SW 1271 (cell line): ENCODE measurements at places on chromosomes 5 and 9.

- peak; percentile 38 for DNase-seq
Measured at GRCh38 chr5:75052192-75053053, at the start of gene GCNT4. GCNT4 (minus strand) TSS chr5:75052558; CDS start chr5:75030037, 22,521 bp downstream.

DNA sequence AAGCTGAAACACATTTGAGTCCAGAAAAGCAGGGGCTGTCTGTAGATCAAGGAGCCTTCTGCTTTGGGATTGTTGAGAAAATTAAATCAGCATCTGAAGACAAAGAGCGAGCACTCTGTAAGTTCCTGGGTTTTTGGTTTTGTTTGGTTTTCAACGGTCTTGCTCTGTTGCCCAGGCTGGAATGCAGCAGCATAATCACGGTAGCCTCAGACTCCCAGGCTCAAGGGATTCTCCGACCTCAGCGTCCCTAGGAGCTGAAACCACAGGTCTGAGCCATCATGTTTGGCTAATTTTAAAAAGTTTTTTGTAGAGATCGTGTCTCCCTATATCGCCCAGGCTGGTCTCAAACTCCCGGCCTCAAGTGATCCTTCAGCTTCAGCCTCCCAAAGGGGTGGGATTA, 266.5 kb upstream of the ADAMTS16 start:
- DNase-seq: no peak

- no peak for DNase-seq
Measured at GRCh38 chr5:172496671-172497371, 42.5 kb upstream of the SH3PXD2B start.

DNA sequence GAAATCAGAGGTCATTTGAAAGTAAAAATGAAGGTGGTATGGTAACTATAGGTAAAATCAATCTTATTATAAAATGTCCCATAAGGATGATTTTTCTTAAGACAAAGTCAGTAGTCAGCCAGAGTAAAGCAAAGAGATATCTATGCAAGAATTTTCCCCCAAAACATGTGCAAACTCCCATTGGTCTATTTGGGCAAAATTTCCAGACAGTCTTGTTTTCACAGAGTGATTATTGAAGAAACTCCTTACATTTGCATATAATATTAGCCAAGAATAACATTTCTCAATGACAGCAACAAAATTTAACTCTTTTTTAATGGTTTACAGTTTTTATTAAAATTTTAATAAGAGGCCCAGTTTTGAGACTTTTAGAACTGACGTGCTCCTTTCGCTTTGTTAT, 406.1 kb upstream of the GRAMD2B start:
- no peak for DNase-seq

- DNase-seq: no peak
Measured at GRCh38 chr9:70083429-70083828, 39.8 kb downstream of the MAMDC2 start.

GRCh38 chr5:27124590-27124989, 86.2 kb upstream of the CDH9 start:
- DNase-seq: peak; percentile 68

DNA sequence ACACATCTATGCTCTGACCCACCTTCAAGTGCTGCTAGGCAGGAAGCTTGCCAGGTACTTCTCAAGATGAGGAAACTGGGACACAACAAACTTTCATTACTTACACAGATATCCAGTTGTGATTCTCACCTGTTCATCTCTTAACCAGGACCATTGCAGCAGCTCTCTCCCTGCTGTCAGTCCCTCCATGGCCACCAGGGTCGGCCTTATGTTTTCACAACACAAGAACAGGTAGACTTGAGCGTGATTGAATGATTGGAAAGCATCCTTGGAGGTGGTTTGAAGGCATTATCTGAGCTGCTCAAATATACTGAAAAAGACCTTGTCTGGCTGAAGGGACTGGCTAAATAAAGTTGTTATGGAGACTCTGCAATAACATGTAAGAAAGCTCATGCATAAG, 94.4 kb downstream of the MTREX start:
- DNase-seq: no peak

GRCh38 chr5:9156282-9156681, 389.6 kb downstream of the SEMA5A start:
- peak; percentile 26 for DNase-seq

DNA sequence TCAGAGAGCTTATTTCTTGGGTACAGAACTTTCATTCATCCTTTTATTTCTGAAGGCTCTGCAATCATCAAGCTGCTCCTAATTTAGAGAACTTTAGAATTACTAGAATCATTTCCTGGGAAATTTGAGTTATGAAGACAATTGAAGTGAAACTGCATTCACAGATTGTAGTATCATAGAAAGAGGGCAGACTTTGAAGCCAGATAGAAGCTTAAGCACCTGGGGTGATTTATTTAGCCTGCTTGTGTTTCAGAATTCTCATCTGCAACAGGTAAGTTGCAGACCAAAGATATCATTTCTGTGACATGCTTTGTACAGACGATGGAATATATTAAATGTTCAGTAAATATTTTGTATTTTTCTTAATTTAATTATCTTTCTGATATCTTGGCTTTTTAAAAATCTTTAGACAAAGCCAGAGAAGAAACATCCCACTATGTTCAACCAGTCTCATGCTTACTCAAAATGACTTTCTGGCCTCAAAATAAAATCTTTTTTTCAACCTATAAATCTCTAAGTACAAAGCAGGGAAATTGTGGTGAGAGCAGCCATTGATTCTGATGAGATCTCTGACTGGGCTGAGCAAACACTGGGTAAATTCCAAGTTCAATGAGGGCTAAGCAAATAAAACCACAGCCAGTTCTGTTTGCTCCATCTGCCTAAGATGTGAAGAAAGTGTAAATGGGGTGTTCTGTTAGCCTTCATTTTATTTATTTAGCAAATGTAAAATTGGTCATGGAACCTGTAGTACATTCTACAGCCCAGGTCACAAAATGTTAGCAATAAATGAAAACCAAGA, 264.7 kb upstream of the CCNG1 start:
- no peak for DNase-seq

DNA sequence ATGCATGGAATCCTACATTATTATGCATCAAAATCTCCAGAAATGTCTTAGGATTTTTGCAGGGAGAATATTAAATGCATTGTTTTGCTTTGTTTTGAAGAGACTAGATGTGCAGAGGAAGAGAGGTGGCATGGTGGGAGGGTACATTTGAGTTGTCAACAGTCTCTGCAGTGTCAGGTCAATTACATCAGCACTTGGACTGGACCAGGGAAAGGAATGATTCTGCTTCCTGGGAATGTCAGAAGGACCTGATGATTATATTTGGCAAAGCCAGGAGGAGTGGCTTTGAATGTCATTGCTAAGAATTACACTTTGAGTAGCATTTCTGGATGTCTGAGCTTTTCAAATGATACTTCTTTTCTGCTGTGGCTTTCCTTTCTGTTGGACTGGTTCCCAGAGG, 17.5 kb upstream of the TMEFF1 start:
- DNase-seq: no peak

GRCh38 chr5:152514827-152515397, 109.8 kb upstream of the NMUR2 start:
- peak; percentile 25 for DNase-seq

DNA sequence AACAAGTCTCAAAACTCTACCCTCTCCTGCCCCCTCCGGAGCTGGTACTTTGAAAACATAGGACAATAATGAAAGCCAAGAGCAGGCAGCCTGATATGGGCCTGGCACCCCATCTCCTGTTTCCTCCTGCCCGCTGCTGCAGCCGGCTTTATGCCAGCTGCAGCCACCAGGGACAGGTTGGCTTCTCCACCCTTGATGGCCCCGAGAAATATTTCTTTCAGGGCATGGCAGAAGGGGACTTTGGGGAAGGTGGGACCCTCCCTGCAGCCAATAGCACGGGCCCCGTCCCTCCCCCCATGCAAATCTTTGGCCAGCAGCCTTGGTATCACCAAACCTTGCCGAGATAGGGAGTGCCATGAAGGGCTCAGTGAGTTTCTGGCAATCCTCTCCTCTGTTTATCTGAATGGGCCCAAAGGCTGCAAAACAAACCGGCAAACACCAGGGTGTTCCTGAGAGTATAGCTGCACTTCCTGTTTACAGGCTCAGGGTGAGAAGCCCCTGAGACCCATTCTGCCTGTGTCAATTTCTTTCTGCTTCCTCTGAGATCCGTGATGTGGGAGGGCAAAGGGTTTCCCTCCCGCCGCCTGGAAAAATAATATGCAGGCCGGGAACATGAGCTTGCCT, 73.4 kb upstream of the BOD1 start:
- no peak for DNase-seq

DNA sequence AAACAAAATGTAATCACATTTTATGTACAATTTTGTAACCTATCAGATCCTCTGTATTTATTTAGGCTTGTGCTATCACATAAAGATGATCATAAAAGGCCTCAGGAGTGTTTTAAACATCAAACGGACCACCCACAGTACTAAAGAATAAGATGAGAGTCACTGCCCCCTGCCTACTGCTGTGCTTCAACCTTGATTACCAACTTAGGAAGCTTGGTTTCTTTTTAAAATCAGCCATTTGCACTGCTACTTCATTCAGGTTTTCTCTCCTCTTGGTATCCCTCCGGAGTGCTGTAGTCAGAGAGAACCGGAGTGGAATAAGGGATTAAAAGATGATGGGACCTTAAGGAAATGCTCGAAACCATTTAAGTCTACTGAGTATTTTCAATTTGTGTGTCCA, 6.9 kb downstream of the C7 start:
- no peak for DNase-seq

GRCh38 chr5:56128113-56128512, 105.0 kb downstream of the ANKRD55 start:
- DNase-seq: no peak

GRCh38 chr9:133151601-133152525, 11.9 kb downstream of the GBGT1 start:
- DNase-seq: no peak

DNA sequence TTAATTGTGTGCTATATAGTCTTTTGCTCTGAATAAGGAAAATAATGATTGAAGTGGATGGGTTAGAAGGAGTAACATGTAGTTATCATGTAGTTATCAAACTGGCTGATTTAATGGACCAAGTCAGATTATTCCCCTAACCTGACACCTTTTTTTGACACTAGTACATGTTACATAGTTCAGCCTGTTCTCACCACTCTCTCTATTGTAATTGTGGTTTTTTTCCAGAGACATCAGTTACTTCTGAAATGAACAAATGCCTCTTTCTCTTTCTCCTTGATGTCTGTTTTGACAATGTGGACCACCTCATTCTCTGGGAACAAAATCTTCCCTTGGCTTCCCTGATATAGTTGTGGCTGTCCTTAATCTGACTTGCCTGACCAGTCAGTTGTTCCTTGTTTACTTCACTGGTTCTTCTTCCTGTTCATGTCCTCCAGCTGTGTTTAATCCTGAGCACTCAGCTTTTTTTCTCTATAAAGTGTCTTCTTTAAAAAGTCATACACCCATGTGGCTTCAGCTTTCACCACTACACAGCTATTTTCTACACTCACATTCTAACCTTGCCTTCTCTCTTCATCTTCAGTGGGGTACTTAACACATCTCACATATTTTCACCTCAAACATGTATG, 243.4 kb downstream of the ARRDC3 start:
- DNase-seq: no peak

DNA sequence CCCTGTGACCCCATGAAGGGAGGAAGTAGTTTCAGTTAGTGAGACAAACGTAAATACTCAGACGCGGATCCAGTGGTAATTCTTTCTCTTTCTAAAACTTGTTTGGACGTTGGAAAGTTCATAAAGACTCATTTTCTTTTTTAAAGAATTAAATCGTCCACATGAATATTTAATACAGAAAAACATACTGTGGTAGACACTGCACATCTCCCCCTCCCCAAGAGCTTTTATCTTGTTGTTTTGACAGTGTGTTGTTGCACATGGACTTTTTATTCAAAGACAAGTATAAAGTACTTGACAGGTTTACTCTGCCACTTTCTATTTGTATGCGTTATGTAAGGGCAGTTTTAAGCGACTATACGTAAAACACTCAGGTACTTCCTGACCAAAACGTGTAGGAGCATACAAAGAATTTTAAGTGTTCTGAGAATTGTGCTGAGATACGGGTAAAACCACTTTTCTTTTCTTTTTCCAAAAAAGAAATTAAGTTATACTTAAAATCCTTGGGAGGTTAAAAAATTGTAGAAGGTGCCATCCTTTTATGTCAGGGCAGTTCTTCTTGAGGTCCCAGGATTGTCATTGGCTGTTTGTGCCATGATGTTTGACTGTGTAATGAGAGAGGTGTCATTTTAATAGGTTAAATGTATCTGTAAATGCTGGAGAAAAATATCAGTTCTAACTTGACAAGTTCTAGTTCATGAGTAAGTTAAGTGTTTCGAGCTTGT, 1.3 kb downstream of the NIPBL start:
- no peak for DNase-seq

GRCh38 chr5:154524181-154524580, 46.2 kb upstream of the HAND1 start:
- no peak for DNase-seq

GRCh38 chr5:179347581-179347980, 2.3 kb upstream of the ADAMTS2 start:
- no peak for DNase-seq

DNA sequence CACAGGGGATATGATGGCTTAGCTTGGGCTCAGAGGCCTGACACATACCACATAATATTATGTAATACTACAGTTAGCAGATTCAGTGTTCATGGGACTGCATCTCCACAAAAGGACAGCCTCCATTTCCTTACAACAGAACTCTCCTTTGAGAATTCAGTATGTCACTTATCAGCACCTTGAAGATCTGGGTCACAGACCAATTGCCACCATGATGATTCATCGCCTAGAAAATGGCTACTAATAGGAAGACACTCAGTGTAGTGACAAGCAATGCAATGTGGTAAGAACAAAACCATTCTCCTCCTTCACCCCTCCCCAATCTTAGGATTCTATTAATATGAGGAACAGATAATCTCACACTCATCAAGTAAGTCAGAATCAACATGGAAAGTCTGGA, 38.7 kb upstream of the PRLR start:
- DNase-seq: no peak

DNA sequence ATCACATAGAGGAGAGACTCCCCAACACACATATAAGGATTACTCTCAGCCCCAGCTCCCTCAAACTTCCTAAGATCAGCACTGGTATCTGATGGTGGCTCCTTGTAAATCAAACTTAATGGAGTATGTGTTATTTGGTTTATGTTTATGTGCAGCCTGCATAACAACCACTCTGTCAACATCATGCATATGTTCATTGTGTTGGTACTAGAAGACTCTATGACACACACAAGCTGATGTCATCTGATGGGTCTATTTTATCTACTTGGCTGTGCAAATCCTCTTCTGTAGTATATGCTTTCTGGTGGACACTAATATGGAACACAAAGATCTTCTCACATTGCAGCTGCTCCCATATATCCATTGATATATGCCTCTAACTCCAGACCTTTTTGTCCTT, 134.0 kb upstream of the FAM174A start:
- no peak for DNase-seq

DNA sequence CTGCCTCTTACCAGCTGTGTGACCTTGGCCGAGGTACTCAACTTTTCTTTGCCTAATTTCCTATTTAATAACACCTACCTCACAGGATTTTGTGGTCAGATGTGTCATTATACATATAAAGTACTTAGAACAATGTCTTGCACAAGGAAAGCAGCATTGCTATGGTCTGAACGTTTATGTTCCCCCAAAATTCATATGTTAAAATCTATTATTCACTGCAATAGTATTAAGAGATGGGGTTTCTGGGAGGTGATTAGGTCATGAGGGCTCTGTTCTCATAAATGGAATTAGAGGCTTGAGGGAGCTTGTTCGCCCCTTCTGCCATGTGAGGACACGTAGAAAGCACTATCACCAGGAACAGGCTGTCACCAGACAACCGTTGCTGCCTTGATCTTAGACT, 10.9 kb upstream of the RNF145 start:
- no peak for DNase-seq
